Activated naive CD4-positive, alpha-beta T cell treated with anti-CD3 and anti-CD28 coated beads for 36 hours (primary cell): ENCODE measurements at places on chromosomes 2 and 18. TPM values are rescaled to one million over a fixed set of nuclear protein-coding genes. Genes with fewer than 3 reads are reported as not detected.

DNA sequence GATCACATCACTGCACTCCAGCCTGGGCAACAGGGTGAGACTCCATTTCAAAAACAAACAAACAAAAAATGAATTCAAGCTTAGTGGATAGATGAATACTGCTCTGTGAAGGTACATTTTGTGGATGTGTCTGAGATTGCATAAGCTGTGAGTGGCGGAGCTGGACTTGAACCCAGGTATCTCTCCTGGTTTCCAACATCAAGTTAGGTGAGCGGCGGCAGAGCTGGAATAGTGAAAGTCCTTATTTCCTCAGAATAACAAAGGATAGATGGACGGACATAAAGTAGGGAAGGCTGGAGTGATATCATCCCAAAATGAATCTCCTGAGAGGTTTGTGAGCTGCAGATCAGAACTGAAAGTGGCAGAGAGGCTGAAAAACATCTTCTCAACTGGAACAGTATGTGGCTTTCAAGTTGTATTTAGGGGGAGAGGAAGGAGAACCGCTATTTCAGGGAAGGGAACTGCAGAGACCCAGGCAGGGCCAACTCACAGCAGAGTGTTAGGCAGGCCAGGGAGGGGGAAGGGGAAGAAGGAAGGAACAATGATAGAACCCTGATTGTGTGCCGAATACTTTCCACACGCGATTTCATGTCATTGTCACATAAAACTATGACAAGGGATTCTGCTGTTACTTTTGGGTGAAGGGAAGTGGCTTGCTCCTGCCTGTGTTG lies 106.2 kb downstream of the LPIN1 start:
- no peak for DNase-seq
- H3K27ac ChIP-seq, result no peak overlapping the region
- peaks cover 1% of the 10 kb centered on the region for H3K36me3 ChIP-seq
- no peaks in the 10 kb centered on the region for H3K27me3 ChIP-seq
- H3K4me3 ChIP-seq, result no peak overlapping the region

DNA sequence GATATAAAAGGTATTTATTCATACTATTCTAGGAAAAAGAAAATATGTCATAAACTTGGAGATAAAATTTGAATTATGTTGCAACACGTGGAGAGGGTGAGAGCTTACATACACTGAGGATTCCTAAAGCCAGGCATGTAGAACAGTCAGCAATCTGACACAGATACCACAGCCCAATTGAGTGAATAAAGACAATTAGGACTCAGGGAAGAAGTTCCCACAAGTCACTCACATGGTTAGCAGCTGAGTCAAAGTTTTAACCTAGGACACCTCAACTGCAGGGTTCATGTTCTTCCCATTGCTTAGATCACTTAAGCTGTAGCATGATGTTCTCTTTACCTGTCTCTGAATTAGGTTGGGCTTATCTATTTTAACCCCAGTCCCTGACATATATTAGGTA lies 189.5 kb downstream of the CMPK2 start:
- no peak overlapping the region for H3K27ac ChIP-seq
- no peaks in the 10 kb centered on the region for H3K36me3 ChIP-seq
- H3K4me1 ChIP-seq, result no peaks in the 10 kb centered on the region
- H3K27me3 ChIP-seq, result peaks cover 5% of the 10 kb centered on the region
- no peak for DNase-seq

DNA sequence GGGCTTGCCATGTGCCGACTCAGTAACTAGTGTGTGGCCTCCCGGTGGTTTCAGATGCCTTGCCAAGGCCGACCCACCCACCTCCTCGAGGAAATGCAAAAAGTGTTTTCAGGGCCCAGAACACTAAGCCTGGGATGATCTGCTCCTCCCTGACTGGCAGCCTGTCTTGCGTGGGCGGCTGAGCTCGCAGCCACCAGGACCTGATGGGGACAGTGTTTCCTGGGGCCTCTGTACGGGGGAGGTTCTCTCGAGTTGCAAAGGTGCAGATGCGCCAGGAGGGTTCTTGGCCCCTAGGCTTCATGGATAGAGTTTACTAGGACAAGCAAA lies 85.2 kb downstream of the GLI2 start:
- H3K4me3 ChIP-seq, result no peak overlapping the region
- DNase-seq, result no peak
- no peak overlapping the region for H3K27ac ChIP-seq
- no peaks in the 10 kb centered on the region for H3K27me3 ChIP-seq
- H3K36me3 ChIP-seq, result no peaks in the 10 kb centered on the region

The C2orf92 gene
- total RNA-seq, result 2.7 TPM

- H3K27ac ChIP-seq, result no peak overlapping the region
- no peak for DNase-seq
- H3K4me1 ChIP-seq, result peaks cover 14% of the 10 kb centered on the region
- no peak overlapping the region for H3K4me3 ChIP-seq
Measured at GRCh38 chr2:23485841-23486683, 101.1 kb downstream of the KLHL29 start.

The CAB39 gene
- 86.6 TPM for total RNA-seq

The CSRNP3 gene
- total RNA-seq, result not detected

The FBLN7 gene
- total RNA-seq, result 39.0 TPM

- no peak for DNase-seq
- no peaks in the 10 kb centered on the region for H3K27me3 ChIP-seq
- peaks cover 35% of the 10 kb centered on the region for H3K4me1 ChIP-seq
- H3K36me3 ChIP-seq, result no peaks in the 10 kb centered on the region
- peak overlapping the region; percentile 86 for H3K4me3 ChIP-seq
Measured at GRCh38 chr2:84459944-84460429, 907 bp upstream of the SUCLG1 start.

DNA sequence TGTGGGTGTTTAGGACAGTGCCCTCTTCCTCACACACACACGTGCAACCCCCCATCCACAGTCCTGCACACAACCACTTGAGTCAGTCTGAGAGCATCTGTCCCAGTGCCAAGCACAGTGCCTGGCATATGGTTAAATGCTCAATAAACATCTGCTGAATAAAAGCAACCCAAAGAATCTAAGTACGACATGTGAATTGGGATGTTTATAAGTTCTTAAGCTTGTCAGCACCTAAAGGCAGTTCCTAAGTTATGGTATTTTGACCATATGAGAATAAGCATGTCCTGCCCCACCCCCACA lies 37.8 kb downstream of the CAPN13 start:
- DNase-seq, result no peak
- H3K27me3 ChIP-seq, result peaks cover 6% of the 10 kb centered on the region
- no peak overlapping the region for H3K4me3 ChIP-seq
- no peaks in the 10 kb centered on the region for H3K36me3 ChIP-seq
- H3K27ac ChIP-seq, result no peak overlapping the region

The SNORC gene
- total RNA-seq, result 0.72 TPM

The RNU2-63P gene
- 12.6 TPM for total RNA-seq

DNA sequence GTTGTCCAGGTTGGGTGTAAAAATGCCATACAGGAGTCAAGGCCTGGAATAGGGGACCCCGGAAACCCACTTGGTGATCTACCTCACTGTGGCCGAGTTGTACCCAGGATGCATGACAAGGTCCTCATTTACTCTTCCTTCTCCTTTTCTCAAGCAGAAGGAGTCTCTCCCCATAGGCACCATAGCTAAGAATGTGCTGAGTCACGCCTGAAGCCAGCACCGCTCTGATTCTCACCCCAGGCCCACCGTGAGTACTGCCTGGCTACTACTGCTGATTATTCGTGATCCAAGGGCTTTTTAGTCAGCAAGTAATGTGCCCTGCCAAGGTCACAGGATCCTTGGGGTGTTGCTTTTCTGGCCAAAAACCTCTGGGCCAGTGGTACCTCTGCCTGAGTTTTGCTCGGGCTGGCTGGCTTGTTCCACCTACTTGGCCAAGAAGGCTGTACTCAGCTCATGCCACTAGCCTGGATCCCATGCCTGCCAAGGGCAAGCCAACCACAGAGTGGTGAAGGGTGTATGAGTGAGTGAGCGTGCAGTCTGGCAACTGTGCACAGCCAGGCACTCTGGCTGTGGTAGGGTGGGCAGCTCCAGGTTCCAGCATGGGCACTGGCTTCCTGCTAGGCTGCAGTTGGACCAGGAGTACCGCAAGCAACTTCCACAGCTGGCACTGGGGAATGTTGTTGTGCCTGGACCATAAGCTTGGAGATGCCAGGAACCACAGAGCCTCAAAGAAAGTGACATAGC lies 650.1 kb upstream of the VRK2 start:
- no peak for DNase-seq
- no peaks in the 10 kb centered on the region for H3K4me1 ChIP-seq
- H3K27ac ChIP-seq, result no peak overlapping the region
- no peaks in the 10 kb centered on the region for H3K27me3 ChIP-seq
- H3K4me3 ChIP-seq, result no peak overlapping the region
